Foreskin melanocyte (primary cell): ENCODE measurements at places on chromosomes 4 and X.

- no peak for DNase-seq
Observed at GRCh38 chr4:4849524-4850193, 9.8 kb upstream of the MSX1 start.

DNA sequence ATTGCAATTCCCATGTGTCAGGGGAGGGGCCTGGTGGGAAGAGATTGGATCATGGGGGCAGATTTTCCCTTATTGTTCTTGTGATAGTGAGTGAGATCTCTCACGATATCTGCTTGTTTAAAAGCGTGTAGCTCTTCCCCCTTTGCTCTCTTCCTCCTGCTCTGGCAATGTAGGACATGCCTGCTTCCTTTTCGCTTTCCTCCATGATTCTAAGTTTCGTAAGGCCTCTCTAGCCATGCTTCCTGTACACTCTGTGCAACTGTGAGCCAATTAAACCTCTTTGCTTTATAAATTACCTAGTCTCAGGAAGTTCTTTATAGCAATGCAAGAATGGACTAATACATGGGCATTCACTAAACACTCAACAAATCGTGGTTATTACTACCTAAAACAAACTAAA lies 37.2 kb upstream of the PAPSS1 start:
- no peak for DNase-seq

DNA sequence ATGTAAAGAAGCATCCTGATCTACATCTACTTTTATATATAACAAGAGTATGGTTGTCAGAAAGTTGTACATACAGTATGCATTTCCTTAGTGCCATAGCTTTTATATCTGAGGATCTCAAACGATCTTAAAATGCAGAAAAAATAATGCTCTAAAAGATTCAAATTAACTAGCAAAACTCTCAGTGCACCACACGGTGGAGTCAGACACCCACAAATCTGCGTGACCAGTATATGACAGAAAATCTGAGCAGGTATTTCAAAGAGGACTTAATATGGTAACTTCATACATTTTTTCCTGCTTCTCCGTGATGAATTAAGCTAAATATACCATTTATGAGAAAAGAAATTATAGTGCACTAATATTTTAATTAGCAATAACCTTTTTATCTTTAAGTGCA lies 803.0 kb downstream of the DMD start:
- no peak for DNase-seq

DNA sequence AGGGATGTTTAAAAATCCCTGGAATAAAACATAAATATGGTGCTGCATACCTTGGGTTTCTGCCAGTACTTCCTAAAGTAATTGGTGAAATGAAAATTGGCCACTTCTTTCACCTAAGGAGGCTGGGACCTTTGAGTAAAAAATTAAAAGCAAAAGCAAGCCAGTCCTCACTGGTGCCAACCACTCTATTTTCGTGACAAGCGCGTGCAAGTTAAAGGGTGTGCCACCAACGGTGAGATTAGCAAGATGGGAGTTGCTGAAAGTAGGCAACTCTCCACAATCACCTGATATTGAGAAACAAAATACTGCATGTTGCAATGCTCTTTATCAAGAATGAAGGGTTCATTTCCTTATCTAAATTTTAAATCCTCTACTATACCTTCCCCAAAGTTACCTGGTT lies 19.7 kb upstream of the RTL9 start:
- DNase-seq: no peak

- DNase-seq: no peak
Observed at GRCh38 chrX:68895341-68895755, 66.5 kb downstream of the EFNB1 start.
